ENCODE measurements at places on chromosomes 2 and 18. TPM values are rescaled to one million over a fixed set of nuclear protein-coding genes. Genes with fewer than 3 reads are reported as not detected.
A peak's percentile ranks its signal among the peaks of the same experiment; 100 is the strongest.

- no peak for DNase-seq
These were observed 85.4 kb downstream of the FMNL2 start for GRCh38 chr2:152420363-152420762.

- no peak for DNase-seq
These were observed 17.5 kb upstream of the EXOC6B start for GRCh38 chr2:72843301-72843700.

- no peak for DNase-seq
These were observed 78.4 kb downstream of the TGFA start for GRCh38 chr2:70475266-70475665.

GRCh38 chr2:236715077-236715476, 145.5 kb downstream of the ACKR3 start:
- DNase-seq, result no peak

- DNase-seq, result no peak
These were observed 9.7 kb downstream of the IL1RN start for GRCh38 chr2:113136828-113137775.

GRCh38 chr2:236107942-236108625, 60.1 kb downstream of the GBX2 start:
- no peak for DNase-seq

DNA sequence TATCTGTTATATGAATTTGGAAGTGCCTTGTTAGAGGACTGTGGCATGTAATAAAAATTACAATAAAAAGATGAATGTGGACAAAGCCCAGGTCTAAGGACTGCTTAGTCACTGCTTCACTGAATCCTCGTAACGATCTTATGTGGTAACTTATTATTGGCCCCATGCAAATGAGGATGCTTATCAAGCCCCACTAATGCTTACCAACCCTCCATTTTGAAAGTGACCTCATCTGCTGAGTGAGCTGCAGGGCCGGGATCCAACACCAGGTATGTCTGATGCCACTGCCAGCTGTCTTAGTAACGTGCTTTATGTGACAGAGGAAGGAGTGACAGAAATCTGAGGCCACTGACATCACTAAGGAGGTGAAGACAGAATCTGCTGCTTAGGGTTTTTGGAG, 65.3 kb upstream of the CCDC85A start:
- no peak for DNase-seq

- no peak for DNase-seq
These were observed 424.6 kb downstream of the TGIF1 start for GRCh38 chr18:3874581-3874980.

- DNase-seq, result peak; percentile 32
These were observed 899 bp downstream of the SLC1A4 start for GRCh38 chr2:64989982-64990614.

- DNase-seq, result no peak
These were observed 35.9 kb downstream of the CAMKMT start for GRCh38 chr2:44397447-44398175.

DNA sequence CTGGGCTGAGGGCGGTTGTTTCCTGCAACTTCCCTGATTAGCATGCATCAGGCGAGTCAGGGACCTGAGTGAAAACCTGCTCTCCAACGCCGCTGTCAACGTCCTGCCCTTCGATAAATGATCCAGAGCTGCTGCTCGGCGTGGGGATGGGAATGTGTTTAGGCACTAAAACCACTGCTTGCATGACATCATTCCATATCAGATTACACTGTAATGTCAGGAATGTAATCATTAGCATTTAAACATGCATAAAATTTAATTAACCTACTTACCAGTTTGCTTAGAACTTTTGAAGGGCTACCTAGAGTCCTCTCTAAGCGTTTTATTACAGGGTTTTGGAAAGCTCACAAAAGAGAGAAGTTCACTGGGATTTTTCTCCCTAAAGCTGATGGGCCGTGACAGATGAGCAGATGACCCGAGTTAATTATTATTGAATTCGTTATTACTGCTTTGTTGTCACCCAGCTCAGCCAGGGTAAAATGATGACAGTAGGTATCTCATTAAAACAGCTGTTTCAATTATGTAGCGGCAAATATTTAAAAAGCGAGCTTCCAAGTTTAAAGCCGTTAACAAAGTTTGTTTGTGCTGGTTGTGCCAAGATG, 685.6 kb upstream of the SALL3 start:
- DNase-seq, result no peak

GRCh38 chr2:231923010-231923344, 3.2 kb downstream of the NPPC start:
- no peak for DNase-seq

- no peak for DNase-seq
These were observed 5.8 kb upstream of the TTC21B start for GRCh38 chr2:165959371-165959770.

Gene ZNF638
- total RNA-seq, result 115 TPM

Gene ASB18
- not detected for total RNA-seq

Gene RND3
- 50.5 TPM for total RNA-seq

Gene PAIP2B
- total RNA-seq, result 2.2 TPM

Gene ASIC4
- not detected for total RNA-seq

Gene POLR1A
- total RNA-seq, result 17.6 TPM

Gene MAIP1
- total RNA-seq, result 28.7 TPM

Gene LONRF2
- 2.5 TPM for total RNA-seq
